ENCODE measurements at places on chromosomes 6 and 20. TPM values are rescaled to one million over a fixed set of nuclear protein-coding genes. Genes with fewer than 3 reads are reported as not detected.

Gene KCNQ5
- 2.3 TPM for total RNA-seq

Gene RBM24
- 8.3 TPM for total RNA-seq

Gene OPRL1
- total RNA-seq: 0.26 TPM

Gene OR12D2
- total RNA-seq: not detected

Gene GGT7
- 20.3 TPM for total RNA-seq

Measured in mucosa of descending colon (tissue), 3 donors.